RCC 7860 (cell line): ENCODE measurements at places on chromosomes 4 and X.

GRCh38 chr4:40570348-40571077, 59.2 kb downstream of the RBM47 start:
- no peak for DNase-seq

DNA sequence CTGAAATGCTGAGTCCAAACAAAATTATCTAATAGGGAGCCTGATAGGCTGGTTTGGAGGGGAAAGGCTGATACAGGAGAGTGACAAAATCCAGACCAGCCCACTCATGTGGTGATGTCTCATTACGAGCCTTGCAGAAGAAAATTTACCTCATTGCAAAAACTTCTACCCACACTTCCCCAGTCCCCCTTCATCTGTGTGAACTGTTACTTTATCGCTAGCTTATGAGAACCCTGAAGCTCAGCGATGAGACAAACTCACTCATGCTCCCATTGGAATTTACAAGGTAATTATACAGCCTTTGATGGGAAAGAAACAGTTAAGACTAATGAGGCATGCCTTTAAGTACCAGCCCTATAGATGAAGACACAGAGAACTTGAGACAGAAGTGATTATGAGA, 76.1 kb downstream of the ARHGAP6 start:
- no peak for DNase-seq

DNA sequence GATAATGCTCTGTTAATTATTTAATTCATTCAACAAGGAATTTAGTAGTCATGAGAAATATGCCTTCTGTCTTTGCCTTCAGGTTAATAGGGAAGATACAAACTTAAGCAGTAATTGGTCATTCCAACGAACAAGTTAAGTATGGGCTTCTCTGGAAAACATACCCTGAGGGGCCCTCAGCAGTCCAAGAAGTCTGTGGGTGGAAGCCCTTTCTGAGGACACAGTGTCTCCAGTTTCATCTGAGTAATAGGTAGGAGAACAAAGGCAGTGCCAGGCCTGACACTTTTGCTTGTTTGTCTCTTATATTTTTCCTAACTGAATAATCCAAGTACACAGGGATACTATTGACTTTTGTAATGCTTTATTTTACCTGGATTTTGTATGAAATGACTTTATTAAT, 262.5 kb downstream of the FBXW7 start:
- DNase-seq = no peak

- DNase-seq = no peak
These were observed 64.3 kb downstream of the CPZ start for GRCh38 chr4:8656711-8657380.

GRCh38 chr4:140955641-140956040, 177.6 kb downstream of the RNF150 start:
- no peak for DNase-seq

GRCh38 chr4:185809121-185809520, 2.9 kb downstream of the SORBS2 start:
- DNase-seq = no peak
